Right cardiac atrium (tissue), 5 donors: ENCODE measurements at places on chromosomes 13 and 19. TPM values are rescaled to one million over a fixed set of nuclear protein-coding genes. Genes with fewer than 3 reads are reported as not detected.

DNA sequence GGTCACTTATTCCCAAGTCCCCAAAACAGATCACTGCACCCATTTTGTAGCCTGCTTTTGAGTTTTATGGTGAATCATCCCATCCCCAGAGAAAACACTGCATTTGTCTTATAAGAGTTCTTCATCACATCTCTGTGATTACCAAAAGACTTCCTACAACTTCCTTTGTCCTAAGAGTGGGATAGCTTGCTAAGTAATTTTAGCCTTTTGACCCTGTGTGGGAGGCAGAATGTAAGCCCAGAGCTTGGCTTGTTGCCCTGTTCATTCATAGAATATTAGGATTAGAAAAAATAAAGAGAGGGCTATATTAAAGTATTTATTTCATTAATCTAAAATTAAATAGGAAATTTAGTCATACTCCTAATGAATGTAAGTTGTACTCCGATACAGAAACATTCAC is 213.3 kb downstream of the MZT1 start:
- DNase-seq = no peak

DNA sequence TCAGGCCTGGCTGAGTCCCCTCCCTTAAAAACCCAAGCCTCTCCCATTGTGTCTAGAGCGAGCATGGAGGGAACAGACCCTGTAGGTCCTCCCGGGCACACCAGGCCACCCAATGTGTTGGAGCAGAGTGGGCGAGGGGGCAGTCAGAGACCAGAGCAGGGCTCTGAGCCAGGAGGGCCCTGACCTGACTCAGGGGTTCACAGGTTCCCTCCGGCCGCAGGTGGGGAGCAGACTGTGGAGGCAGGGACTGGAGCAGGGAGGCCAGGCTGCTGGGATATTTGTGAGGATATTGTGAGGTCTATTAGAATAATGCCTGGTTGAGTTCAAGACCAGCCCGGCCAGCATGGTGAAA is 1.6 kb upstream of the TYROBP start:
- DNase-seq = no peak

- DNase-seq = no peak
Observed at GRCh38 chr19:45935267-45935666, 20.7 kb upstream of the NANOS2 start.

GRCh38 chr19:16764793-16765433 is 45.3 kb downstream of the NWD1 start:
- DNase-seq = no peak

- peak; percentile 66 for DNase-seq
Observed at GRCh38 chr19:44737238-44738071, 11.1 kb upstream of the BCL3 start.

DNA sequence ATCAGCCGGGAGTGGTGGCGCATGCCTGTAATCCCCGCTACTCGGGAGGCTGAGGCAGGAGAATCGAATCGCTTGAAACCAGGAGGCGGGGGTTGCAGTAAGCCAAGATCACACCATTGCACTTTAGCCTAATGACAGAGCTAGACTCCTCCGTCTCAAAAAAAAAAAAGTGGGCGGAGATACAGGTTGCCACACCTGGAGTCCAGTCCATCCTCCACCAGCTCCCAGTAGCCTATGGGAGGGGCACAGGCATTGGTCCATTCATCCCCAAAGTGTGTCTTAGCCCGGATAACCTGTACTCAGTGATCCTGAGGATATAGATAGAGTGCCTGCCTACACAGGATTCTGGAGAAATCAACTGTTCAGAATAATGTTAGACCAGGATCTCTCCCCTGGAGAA is 3.4 kb upstream of the DOT1L start:
- no peak for DNase-seq

- DNase-seq = no peak
Observed at GRCh38 chr13:29619995-29620394, 24.5 kb upstream of the SLC7A1 start.

GRCh38 chr19:13275016-13275722 is 125.0 kb downstream of the IER2 start:
- DNase-seq = no peak

GRCh38 chr13:109249780-109250528 is 536.4 kb downstream of the IRS2 start:
- DNase-seq = no peak

DNA sequence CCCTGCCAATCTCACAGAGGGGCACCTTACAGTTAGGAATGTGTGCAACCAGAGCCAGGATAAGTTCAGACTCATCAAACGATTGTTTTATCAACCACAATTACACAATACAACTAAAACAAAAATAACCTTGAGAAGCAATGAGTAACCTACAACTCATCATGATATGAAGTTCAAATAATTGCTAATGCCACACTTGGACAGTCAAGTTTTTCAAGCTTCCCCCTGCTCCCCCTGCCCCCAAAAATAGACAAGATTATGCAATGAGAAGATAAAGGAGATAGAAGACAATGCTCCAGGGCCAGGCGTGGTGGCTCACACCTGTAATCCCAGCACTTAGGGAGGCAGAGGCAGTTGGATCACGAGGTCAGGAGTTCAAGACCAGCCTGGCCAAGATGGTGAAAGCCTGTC is 13.6 kb upstream of the KPNA3 start:
- no peak for DNase-seq

DNA sequence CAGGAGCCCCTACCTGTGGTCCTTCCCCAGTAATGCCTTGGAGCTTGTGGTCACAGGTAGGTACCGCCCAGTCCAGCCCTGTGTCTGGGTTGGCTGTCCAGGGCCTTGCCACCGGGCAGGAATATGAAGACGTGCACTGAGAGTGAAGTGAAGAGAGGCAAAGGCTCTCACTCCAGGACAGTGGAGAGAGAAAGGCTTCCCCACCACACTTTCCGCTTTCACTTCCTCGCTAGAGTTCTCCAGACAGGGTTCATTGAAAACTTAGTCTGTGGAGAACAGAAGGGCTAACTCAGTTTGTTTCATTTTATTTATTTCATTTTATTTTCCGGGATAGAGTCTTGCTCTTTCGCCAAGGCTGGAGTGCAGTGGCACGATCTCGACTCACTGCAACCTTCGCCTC is 14.2 kb downstream of the FCAR start:
- no peak for DNase-seq

DNA sequence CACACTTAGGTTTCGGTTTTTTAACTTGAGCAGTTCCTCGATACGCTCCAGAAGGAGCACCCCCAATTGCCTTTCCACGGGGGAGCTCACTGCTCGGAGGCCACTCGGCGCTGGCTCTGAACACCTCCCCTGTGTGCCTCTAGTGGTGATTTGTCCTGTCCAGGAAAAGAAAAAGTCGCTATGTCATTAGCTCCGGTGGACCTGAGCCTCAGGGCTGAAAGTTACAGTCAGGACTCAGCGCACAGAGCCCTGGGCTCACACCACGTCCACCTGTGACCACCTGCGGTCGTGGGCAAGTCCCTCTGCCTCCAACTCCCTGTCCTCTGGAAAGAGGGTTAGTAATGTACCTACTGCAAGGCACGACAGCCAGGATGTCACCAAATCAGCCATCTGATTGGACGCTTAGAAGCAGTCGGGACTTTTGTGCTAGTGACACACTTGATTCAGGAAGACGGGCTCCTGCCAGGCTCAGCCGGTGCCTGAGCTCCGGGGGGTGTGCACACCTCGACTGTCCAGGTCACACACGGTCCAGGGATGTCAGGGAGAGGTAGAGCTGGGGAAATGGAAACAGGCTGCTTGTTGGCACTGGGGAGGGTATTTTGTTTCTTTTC is 3.9 kb upstream of the TMPRSS9 start:
- DNase-seq = no peak

The CEACAM1 gene
- 3.3 TPM for total RNA-seq

The VSTM1 gene
- total RNA-seq = not detected

The ADAT3 gene
- total RNA-seq = 1.2 TPM

The TTC9B gene
- not detected for total RNA-seq

The SERP2 gene
- total RNA-seq = 19.4 TPM

The CYP2F1 gene
- total RNA-seq = not detected

The ZNF701 gene
- 19.4 TPM for total RNA-seq

The DBP gene
- total RNA-seq = 16.3 TPM

The ZNF345 gene
- total RNA-seq = 3.9 TPM

The POLD1 gene
- total RNA-seq = 11.2 TPM

The ZNF708 gene
- 13.3 TPM for total RNA-seq

The RUBCNL gene
- total RNA-seq = 1.4 TPM

The ARHGAP33 gene
- 3.6 TPM for total RNA-seq
